ENCODE measurements at places on chromosomes 12 and 14.
A peak's percentile ranks its signal among the peaks of the same experiment; 100 is the strongest.

- DNase-seq = peak; percentile 82
Observed at GRCh38 chr12:72330301-72330700, 58.1 kb downstream of the TRHDE start.

DNA sequence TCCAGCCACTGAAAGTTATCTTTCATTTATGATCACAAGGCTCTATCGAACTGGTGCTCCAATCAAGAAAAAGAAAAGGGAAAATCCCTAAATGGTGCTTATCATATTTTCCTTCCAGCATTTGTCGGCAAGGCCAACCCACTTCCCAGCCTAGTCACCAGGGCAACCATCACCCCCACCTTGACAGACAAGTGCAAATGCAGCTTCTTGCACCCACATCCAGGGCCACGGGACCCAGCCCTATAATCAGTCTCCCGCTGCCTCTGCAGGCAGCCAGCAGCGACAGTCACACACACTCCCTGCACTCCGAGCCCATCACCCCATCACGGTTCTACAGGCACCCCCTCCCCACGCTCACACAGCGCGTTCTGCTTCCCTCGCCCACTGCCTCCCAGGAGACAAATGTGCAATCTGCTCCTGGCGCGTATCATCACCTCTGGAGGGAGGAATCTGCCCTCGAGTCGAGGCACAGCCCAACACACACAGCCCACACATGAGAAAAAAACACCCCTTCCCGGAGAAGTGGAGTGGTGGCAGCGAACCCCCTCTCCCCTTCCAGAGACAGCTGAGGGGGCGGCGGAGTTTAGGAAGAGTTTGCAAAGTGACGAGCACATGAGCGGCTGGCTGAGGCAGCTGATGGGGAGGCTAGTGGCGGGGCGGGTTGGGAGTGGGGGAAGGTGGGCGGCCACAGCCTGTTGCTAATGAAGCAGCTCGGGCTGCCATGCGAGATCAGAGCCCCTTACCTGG is 9.3 kb upstream of the PPP4R4 start:
- peak; percentile 69 for DNase-seq

- no peak for DNase-seq
Observed at GRCh38 chr14:69620981-69621380, 9.6 kb downstream of the SUSD6 start.

DNA sequence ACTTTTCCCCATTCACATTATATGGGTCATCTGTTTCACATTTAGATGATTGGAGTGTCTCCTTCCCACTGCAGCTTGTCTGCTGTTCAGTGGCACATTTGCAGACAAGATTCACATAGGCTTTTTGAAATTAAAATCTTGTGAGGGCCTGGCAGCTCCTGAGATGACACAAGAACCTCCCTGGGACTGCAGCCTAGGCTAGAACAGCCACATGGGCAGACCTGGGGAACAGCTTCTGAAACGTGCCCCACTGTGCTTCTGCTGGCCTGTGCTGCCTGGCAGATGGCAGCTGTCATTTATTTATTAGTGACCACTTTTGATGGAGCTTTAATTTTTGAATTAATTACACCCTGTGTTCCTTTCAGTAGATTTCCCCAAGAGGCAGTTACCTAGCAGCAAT is 137.4 kb downstream of the GRIP1 start:
- no peak for DNase-seq

GRCh38 chr14:50475460-50475859 is 56.9 kb downstream of the MAP4K5 start:
- DNase-seq = peak; percentile 3

GRCh38 chr12:108560752-108561719 is at the start of gene SART3:
TSS of gene SART3 (minus strand) at chr12:108561173. CDS start at chr12:108561154, 19 bp downstream.
- DNase-seq = peak; percentile 98

- no peak for DNase-seq
Observed at GRCh38 chr12:65343230-65343629, 64.7 kb downstream of the MSRB3 start.

DNA sequence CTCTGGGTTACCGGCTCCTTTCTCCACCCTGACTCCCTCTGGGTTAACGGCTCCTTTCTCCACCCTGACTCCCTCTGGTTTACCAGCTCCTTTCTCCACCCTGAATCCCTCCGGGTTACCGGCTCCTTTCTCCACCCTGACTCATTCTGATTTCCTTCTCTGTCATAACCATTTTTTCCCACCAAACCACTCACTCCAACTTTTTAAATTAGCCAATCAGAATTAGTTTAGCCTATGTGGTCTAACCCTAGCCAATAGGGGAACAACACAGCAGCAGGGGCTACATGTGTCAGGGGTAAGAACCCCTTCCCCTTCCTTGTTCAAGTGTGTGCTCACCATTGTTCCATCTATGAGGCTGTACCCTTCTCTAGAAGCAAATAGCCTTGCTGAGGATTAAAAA is 98.4 kb upstream of the RBM19 start:
- DNase-seq = no peak

DNA sequence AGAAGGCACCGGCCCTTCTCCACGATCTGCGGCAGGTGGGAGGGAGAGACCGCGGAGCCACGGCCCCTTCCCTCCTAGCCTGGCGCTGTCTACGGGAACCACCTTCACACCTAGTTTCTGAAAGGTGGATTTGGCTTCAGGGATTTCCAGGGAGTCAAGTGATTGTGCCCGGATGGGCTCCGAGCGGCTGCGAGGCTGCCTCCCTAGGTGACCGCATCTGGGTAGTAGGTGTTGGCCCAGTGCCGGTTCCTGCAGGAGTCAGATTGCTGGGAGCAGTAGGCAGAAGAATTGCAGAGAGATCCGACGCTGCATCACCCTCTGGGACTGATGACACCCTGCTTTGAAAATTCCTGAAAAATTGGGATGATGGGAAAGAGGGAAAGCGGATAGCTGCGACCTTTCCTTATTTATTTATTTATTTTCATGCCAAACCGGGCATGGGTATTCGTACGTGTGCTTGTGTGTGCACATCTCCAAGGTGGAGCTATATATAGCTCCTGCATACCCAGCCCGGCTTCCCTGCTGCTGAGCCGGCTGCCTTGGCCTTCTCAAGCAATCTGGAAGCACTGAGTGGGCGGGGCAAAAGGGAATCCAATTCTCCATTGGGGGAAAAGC is 1.1 kb downstream of the CNTN1 start:
- DNase-seq = peak; percentile 75

DNA sequence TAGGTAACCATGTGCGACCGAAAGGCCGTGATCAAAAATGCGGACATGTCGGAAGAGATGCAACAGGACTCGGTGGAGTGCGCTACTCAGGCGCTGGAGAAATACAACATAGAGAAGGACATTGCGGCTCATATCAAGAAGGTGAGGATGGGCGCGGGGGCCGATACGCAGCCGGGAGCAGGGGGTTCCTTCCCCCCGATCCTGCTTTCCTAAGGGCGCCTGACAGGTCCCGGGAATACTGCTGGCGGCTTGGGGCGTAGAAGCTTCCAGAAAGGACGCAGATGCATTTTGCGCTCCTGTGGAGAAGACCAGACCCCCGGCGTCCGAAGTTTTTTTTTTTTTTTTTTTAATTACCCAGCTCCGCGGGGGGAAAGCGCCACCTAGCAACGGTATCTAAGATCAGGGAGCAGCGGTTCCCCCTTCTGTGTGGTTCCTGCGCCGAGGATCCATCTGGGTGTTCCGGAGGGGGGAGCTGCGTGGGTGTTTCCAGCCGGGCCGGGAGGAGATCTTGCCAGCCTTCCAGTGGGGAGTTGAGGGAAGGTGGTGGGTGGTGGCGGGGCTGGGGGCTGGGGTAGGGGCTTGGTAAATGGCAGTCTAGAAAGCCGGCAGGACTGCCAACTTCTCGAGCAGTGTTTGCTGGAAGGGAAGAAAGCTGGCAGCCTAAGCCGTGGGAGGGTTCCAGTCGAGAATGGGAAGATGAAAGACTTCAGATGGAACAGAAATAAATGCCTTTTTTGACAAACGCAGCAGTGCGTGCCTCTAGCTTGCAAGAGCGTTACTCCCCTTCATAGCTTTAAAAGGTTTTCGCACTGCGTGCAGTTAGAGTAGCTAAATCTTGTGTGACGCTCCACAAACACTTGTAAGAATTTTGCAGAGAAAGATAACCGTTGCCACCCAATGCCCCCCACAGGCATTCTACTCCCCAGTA is 764 bp downstream of the DYNLL1 start:
- peak; percentile 88 for DNase-seq

DNA sequence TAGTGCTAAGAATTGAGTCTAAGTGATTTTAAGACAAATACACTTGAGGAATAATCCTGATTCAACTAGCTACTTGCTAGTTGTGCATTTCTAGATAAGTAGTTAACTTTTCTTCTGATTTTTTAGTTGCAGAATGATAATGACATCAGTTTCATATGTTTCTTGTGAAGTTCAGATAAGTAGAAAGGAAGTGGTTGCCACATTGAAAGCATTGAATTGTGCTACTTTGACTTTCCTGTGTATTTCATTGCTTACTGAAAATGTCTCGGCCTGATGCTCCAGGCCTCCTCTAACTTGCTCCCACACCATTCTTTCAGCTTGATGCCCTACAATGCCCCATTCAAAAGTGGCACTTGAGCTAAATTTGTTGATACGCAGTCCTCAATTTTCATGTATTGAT is 980.0 kb downstream of the TMTC2 start:
- no peak for DNase-seq

GRCh38 chr12:70513426-70513825 is 123.8 kb downstream of the PTPRB start:
- no peak for DNase-seq

GRCh38 chr14:100407376-100408102 is 84.4 kb downstream of the SLC25A47 start:
- no peak for DNase-seq

DNA sequence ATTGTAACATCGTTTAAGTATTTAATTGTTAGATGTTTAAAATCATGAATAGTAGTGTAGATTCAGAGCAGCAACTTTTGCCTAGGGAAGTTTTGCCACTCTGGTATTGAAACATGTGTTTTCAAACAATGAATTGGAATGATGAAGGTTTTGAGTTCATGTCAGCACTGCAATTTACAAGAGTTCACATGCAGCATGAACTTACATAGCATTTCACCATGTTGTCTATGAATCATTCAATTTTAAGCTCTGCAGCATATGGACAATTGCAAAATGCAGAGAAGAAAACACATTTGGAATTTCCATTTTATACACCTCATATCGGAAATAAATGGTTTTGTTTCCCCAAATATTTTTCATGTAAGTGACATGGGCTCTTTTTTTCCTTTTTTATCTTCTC is 170.7 kb upstream of the CDKN3 start:
- no peak for DNase-seq

GRCh38 chr12:101727098-101727497 is 12.2 kb downstream of the SYCP3 start:
- DNase-seq = no peak

- no peak for DNase-seq
Observed at GRCh38 chr12:100520048-100520769, 46.5 kb downstream of the NR1H4 start.

DNA sequence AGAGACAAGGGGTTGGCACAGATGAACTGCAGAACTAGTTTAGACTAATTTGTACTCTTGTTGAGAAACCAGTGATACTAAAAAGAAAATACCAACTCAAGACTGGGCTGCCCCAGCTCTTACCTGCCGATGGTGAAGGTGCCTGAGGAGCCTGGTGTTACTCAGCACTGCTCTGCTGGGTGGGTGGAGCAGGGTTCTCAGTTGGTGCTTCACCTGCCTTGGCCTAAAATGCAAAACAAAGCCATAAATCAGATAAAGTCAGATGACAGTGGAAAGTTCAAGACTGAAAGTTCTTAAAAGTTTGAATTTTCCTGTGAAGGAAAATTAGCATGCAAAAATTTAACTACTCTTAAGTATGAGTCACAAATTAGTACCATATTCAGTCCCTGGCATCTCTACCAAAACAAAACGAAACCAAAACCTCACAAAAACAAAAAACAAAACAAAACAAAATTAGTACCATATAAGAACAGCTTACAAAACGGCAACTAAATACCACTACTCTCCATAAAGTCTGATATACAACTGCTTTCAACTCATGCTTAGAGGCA is 21.9 kb downstream of the YBX3 start:
- no peak for DNase-seq

GRCh38 chr12:89162589-89163261 is 189.6 kb downstream of the DUSP6 start:
- no peak for DNase-seq

DNA sequence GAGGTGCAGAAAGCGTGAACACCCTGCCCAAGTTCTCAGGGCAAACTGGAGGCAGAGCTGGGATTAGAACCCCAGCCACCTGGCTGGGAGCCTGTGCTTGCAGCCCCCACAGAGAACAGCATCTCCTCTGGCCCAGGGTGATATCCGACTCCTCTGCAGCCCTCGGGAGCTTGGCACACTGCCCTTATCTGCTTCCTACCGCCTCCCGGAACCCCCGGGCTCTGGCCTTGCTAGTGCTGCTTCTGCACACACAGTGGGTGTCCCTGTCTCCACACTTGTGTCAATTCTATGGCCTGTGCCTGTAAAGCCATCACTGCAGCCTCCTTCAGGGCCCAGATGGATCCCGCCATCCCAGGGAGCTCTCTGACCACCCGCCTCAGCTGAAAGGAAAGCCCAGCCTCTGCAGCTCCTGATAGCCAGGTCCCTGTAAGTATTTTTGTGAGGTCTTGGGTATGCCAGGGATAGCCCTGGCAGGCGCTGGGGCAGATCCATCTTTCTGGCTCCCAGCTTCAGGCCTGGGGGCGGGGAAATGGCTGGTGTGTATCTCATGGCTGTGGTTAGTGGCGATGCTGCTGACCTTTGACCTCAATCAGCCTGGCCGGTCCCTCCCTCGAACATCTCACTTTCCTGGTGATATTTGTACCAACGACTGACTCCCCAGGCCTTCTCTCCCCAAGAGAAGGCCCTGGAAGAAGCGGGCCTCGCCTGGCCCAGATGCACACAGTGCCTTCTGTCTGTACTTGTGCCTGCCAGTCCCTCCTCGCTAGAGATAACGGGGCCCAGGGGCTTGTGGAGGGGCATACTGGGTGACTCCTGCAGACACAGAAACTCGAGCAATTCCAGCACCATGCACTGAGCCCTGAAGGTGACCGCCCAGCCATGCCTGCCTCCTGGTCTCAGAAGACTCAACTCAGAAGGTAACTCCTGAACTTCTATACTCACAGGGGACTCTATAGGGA is 183.8 kb downstream of the CALM1 start:
- no peak for DNase-seq

GRCh38 chr14:77590845-77591485 is 25.5 kb downstream of the SPTLC2 start:
- DNase-seq = no peak
